ENCODE measurements at places on chromosomes 11 and 22. TPM values are rescaled to one million over a fixed set of nuclear protein-coding genes. Genes with fewer than 3 reads are reported as not detected.

DNA sequence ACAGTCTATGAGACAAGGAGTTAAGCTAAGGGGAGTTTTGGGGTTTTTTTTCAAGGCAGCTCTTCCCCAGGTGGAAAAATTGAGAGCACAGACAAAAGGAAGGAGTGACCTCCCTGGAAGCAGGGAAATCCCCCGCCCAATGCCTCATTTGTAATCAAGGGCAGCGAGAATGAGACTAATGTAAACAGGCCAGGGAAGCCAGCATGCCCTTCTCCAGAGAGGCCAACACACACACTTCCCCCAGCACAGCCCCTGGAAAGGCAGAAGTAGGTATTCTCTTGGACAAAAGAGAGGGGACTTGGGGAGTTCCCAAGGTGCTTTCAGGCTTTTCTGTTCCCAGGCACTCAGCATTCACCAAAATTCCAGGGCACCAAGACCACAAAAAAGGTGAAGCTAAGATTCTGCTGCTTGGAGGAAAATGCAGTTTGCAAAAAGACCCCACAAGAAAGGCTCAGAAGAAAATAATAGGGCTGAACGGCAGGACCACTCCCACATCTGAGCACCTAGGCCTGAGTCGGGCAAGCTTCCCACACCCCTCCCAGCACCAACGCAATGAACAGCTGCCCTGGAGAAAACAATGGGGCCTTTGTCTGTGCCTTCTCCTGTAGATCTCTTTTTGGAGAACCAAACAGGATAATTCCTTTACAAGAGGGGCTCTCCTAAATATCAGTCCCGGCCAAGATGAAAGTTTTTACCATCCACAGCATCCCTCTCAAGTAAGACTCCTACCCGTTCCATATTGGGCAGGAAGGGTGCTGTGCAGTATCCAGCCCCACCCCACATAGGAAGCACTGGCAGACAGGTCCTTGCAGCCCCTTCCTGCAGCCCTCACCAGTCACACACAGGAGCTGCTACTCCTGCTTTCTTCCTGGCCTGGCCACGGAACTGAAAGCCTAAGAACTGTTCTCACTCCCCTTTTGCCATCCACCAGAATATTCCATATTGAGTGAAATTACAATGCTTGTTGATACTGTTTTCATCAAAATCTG, 70.7 kb upstream of the AKIP1 start:
- DNase-seq, result no peak

DNA sequence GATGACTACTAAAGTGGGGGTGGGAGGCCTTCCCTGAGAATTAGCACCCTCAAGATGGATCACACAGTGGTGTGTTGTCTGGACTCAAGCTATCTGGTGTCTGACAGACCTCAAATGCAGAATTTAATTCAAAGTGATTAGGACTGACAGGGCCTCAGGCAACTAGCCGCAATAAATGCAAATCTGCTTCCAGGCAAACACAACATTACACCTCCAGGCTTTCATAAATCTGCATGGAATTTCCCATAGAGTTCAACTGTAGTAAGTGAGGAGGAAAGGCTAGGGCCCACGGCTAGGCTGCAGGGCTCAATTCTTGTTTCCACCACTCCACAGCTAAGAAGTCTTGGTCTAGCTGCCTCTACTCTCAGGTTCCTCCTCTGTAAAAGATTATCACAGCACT, 331.4 kb downstream of the LARGE1 start:
- DNase-seq, result no peak

DNA sequence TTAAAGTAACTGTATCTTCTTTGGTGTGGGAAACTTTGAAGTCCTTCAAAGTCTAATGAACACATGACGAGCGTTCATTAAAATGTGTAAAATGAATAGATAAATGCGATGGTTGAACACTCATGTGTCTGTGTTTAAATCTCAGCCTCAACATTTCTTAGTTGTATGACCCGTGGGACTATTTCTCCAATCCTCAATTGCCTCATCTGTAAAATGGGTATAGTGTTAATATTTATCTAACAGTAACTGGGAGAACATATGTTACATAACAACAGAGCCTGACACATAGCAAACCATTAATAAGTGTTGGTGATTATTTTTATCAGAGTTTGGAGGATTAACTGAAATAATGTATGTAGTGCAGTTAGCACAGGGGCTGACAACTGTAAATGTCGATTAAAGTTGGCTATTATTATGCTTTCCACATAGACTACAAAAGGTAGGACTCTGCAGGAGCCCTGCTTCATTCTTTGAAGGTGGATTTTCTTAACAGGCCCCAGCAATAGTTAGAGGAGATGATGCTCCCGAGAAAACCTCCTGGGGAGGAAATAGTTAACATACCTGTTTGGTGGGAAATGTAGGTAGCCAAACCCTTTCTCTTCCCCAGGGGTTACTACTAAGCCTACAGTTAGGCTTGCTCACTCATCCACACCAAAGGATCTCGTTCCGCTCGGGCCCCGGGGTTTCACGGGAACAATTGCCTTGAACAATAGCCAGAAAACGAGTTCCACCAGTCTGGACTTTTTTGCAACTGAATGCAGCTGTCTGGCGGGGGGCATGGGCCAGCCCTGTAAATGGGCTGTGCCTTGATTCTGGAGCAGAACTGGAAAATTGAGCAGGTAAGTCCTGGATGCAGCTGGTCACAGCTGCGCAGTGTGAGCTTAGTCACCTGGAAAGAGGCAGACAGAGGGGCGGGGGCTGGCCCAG, 133.4 kb downstream of the DBX1 start:
- no peak for DNase-seq

DNA sequence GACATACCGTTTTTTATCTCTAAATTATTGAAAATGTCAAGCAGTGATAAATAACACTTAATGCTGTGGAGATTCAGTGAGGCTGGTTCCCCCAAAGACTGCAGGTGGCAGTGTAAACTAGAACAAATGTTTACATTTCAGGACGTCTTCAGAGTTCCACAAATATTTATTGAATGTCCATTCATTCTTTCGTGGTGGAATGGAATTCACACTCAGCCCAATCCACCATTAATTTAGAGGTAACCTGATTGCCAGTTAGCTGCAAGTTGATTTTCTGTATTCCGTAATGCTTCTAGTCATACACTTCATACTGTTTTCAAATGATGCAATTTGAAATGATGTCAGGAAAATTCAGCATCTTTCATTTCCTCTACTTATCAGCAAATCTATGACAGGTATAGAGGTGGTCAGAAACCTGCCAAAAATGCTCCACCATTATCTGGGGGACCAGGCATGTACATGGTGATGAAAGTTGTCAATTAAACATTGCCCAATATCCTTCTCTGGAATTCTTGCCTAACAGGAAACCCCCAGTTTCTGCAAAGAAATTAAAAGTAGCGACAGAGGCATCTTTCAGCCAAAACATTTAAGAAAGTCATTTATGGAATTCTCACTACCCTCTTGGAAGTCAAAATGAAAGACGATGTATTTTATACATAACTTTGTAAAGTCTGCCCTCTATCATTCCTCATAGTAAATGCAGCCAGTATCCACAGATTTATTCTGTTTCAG, 94.3 kb upstream of the BMAL1 start:
- DNase-seq, result no peak

DNA sequence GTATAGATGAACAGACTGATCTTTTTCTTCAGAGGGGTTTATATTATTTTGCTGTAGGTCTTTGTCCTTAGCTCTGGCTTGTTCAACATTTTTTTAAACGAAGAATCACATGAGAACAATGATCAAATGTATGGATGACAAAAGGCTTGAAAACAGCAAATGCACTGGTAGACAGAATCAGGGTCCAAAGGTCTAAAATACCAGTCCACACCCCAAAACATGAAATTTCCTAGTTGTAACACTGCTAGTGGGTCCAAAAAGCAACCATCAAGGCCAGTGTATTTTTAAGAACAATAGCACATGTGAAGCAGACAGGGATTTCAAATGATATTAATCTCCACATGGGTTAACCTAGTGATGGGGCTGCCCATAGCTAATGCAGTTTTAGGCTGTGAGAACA, 162.0 kb downstream of the SWAP70 start:
- DNase-seq, result no peak

DNA sequence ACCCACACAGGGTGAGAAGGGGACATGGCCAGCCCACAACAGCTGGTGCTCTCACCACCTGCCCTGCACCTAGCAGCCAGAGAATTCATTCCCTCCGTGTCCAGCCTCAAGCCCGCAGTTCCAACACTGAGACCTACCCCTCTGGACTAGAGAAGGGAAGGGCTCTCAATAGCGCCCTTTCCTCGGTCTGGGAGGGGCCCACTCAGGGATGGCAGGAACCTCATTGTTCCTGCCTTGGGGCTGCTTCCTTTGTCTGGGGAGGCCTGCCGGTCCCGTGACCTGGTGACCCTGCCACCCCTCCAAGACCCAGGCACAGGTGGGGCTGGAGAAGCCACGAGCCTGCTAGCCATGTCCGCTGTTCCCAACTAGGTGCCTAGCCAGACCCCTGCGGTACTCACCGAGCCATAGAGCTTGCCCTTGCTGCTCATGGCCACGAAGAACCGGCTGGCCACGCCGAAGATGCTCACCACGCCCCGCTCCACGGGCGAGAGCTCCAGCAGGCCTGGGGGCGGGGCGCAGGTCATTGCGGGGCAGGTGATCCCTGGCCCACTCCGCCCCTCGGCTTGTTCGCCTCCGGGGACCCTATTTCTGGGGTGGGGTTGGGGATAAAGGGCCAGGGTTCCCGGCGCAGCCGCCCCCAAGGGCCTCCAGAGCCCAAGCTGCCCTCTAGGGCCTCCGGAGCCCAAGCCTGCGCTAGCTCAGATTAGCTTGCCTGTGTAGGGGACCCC, 1.4 kb downstream of the FGF4 start:
- no peak for DNase-seq

The C22orf42 gene
- not detected for total RNA-seq

The SUN2 gene
- 128 TPM for total RNA-seq

The PLEKHA7 gene
- 0.54 TPM for total RNA-seq

The ISX gene
- total RNA-seq, result not detected
